ENCODE measurements at places on chromosomes 16 and 17. TPM values are rescaled to one million over a fixed set of nuclear protein-coding genes. Genes with fewer than 3 reads are reported as not detected.

Gene CCL4L2
- total RNA-seq = not detected

- no peak overlapping the region for H3K4me3 ChIP-seq
- peaks cover 15% of the 10 kb centered on the region for H3K4me1 ChIP-seq
Observed at GRCh38 chr17:77811521-77811920, 147.0 kb upstream of the TNRC6C start.

DNA sequence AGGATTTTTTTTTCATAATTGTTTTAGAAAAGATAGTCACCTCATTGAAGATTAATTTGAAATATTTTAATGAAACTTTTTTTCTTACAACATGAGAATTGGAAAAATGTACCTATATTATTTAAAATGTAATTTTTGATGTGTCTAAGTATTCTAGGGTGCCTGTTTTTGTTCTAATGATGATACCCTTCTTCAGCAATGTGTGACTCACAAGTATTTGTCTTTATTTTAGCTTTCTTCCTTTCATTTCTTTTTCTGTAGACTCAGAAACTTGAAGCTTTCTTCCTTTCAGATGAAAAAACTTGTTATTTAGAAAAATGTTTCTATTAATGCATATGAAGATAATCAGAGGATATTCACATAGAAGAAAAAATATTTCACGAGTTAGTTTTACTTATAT lies 231.8 kb downstream of the BCAS3 start:
- H3K27ac ChIP-seq = no peak overlapping the region
- H3K36me3 ChIP-seq = no peaks in the 10 kb centered on the region
- no peak overlapping the region for H3K4me3 ChIP-seq
- no peaks in the 10 kb centered on the region for H3K4me1 ChIP-seq
- H3K27me3 ChIP-seq = no peaks in the 10 kb centered on the region

DNA sequence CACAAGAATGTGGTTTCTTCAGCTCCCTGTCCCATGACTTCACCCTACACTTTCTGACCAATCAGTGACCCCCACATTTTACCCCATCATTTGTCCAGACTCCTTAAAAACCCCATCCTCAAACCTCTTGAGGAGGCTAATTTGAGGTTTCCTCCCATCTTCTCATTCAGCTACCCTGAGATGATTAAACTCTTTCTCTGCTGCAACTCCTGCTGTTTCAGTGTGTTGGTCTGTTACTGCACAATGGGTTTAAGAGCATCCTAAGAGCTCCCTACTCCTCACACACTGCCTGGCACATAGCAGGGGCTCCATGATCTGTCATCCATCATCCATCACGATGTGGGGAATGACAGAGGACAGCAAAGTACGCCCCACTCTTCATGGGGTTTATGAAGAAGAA lies 212.6 kb downstream of the SLC39A11 start:
- H3K4me1 ChIP-seq = peaks cover 4% of the 10 kb centered on the region
- H3K36me3 ChIP-seq = no peaks in the 10 kb centered on the region
- H3K27me3 ChIP-seq = no peaks in the 10 kb centered on the region
- no peak overlapping the region for H3K4me3 ChIP-seq
- DNase-seq = no peak
- no peak overlapping the region for H3K27ac ChIP-seq

- H3K27ac ChIP-seq = no peak overlapping the region
- DNase-seq = no peak
- no peaks in the 10 kb centered on the region for H3K36me3 ChIP-seq
- H3K4me1 ChIP-seq = no peaks in the 10 kb centered on the region
- H3K4me3 ChIP-seq = no peak overlapping the region
Observed at GRCh38 chr17:35984140-35984539, 2.4 kb downstream of the CCL14 start.

Gene TPSG1
- not detected for total RNA-seq

Gene C16orf54
- total RNA-seq = 0.40 TPM

Gene ARSG
- total RNA-seq = 10.8 TPM

DNA sequence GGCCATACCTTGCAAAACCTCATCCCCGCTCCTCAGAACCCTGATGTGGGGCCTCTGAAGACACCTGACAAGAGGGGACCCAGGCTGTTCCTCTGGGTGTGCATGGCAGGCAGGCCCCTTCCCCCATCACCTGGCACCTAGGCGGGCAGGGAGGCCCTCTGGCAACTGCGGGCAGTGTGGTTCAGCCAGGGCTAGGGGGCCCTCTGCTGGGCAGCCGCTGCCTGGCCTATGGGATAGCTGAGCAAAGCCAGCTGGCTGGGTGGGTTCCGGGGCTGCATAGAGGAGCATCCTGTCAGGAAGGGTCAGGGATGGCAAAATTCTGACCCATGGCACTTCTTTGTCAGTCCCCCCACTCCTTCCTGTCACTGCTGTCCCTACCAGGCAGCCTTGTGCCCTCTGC lies 228.7 kb upstream of the ASIC2 start:
- DNase-seq = no peak
- H3K27me3 ChIP-seq = no peaks in the 10 kb centered on the region
- no peak overlapping the region for H3K27ac ChIP-seq
- H3K36me3 ChIP-seq = no peaks in the 10 kb centered on the region
- H3K4me1 ChIP-seq = no peaks in the 10 kb centered on the region
- no peak overlapping the region for H3K4me3 ChIP-seq

Gene EVI2A
- total RNA-seq = 0.71 TPM

DNA sequence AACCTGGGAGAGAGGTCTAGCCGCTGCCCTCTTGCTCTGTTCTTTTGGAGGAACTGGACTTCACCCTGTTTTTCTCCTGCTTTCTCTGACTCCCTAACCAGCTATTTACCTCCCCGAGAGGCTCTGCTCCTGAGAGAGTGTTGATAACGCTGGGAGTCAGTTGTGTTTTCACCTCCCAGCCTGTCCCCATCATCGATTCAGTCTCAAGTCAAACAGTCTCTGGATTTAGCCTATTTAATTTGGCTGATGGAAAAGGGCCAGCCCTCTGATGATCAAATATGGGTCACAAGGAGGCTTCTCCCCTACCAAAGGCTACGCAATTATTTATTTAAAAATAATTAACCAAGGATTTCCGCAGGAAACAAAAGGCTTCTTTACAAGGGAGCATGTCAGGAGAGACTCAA lies 31.8 kb downstream of the HNF1B start:
- H3K27me3 ChIP-seq = no peaks in the 10 kb centered on the region
- H3K27ac ChIP-seq = no peak overlapping the region
- DNase-seq = no peak
- no peak overlapping the region for H3K4me3 ChIP-seq
- H3K36me3 ChIP-seq = no peaks in the 10 kb centered on the region

GRCh38 chr16:50838885-50839284 lies 97.0 kb downstream of the CYLD start:
- H3K27ac ChIP-seq = no peak overlapping the region
- H3K4me3 ChIP-seq = no peak overlapping the region
- DNase-seq = no peak

Gene DDX52
- total RNA-seq = 18.8 TPM

DNA sequence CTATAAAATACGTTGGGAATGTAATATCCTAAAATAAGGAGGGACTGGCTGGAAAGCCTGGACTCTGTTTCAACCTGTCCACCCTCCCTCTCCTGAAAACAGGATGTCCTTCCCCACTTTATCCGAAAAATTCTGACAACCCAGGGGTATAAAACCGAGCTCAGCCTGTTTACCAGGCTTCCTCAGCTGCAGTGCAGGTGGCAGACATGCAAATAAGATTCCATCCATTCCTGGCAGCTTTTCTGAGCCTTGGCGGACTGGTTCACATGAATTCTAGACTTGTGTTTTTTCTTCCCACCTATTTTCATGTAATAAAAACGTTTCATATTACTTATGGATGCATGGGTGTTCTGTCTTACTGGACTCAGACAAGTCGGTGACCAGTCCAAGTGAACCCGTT lies 479.3 kb downstream of the KCNJ18 start:
- H3K27ac ChIP-seq = no peak overlapping the region
- no peaks in the 10 kb centered on the region for H3K4me1 ChIP-seq
- H3K4me3 ChIP-seq = no peak overlapping the region
- no peaks in the 10 kb centered on the region for H3K36me3 ChIP-seq
- H3K27me3 ChIP-seq = no peaks in the 10 kb centered on the region
- no peak for DNase-seq

DNA sequence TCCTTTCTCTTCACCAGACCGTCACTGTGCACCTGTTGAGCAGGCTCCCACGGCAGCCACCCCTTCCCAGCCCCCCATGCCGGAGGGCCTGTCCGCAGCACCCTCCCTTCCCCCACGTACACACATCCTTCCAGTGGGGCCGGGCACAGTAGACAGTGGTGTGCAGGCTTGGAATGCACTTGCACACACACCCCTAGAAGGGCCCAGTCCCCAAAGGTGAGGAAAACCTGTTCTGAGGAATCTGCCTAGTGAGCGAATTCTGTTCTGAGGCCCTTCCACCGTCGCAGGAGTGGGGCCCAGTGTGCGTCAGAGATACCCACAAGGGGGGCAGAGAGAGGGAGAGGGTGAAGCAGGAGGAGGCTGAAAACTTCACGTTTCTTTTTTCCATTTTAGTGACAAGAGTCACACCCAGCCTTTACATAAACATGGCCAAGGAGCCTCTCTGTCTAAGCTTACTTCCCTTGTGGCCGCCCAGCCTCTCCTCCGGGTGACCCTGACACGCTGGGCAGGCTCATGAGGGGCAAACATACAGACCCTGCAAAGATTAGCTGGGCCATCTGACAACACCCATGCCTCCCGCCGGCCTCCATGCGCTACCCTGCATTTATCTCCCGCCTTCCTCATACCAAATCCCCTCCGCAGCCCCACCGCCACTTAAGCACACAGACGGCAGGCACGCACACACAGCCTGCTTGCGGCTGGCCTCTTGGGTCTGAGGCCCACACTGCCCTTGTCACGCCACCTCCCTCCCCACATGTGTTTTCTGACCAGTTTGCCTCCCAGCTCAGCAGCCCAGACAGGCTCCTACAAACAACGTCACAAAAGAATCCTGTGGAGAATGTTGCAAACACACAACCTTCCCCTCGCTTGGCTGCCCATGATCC lies 1.8 kb downstream of the ZBTB4 start:
- peak overlapping the region; percentile 100 for H3K27ac ChIP-seq
- peaks cover 66% of the 10 kb centered on the region for H3K4me1 ChIP-seq
- DNase-seq = peak; percentile 77
- no peak overlapping the region for H3K4me3 ChIP-seq
- no peaks in the 10 kb centered on the region for H3K36me3 ChIP-seq
- H3K27me3 ChIP-seq = no peaks in the 10 kb centered on the region

GRCh38 chr17:58487589-58488427 lies at the start of gene HSF5:
Gene HSF5, minus strand, starts transcription at chr17:58488408. Its CDS starts 134 bp downstream, at chr17:58488274.
- H3K4me3 ChIP-seq = no peak within 1 kb of the TSS
- peak; percentile 10 for DNase-seq
- H3K27ac ChIP-seq = no peak within 1 kb of the TSS
- H3K4me1 ChIP-seq = no peaks in the 10 kb centered on the region

Gene TACO1
- 15.4 TPM for total RNA-seq

DNA sequence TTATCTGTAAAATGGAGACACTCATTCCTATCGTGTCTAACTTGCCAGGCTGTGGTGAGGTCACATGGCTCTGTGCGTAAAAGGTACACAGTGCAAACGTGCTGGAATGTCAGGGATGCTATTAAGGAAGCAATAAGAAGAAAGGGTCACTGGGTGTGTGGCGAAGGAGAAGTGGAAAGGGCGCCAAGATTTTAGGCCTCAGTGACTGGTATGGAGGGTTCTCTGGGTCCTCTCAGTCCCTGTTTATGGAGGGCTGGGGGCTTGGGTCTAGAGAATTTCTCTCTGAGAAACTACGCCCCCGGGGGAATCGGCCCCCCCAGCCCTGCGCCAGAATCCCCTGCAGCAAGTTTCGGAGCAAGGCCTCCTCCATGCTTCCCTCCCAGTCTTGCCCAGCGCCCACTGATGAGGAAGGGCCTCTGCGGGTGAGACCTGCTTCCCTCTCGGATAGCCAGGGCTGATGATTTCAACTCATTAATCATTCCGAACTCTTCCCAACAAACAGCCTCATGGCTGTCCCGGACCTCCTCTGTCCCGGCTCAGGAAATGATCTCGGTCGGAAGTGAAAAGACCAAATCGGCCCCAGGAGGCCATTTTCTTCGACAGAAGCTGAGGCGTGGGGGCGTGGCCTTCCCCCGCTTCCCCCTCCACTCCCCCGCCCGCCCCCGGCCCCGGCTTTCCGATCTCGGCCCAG lies 1.2 kb upstream of the HEXIM1 start:
- DNase-seq = peak; percentile 33
- H3K36me3 ChIP-seq = no peaks in the 10 kb centered on the region
- peaks cover 41% of the 10 kb centered on the region for H3K4me1 ChIP-seq
- H3K27me3 ChIP-seq = no peaks in the 10 kb centered on the region

- peaks cover 14% of the 10 kb centered on the region for H3K4me1 ChIP-seq
- no peaks in the 10 kb centered on the region for H3K27me3 ChIP-seq
- no peak overlapping the region for H3K4me3 ChIP-seq
- H3K27ac ChIP-seq = no peak overlapping the region
- no peaks in the 10 kb centered on the region for H3K36me3 ChIP-seq
Observed at GRCh38 chr16:22030087-22030812, 22.3 kb downstream of the MOSMO start.

Gene TBC1D3K
- not detected for total RNA-seq

Gene SLX1B
- 33.2 TPM for total RNA-seq

Gene CCL17
- total RNA-seq = not detected

Gene RNF157
- total RNA-seq = 3.9 TPM

GRCh38 chr17:38565853-38566665 lies 39.7 kb downstream of the SRCIN1 start:
- no peak for DNase-seq
- H3K4me3 ChIP-seq = no peak overlapping the region
- no peaks in the 10 kb centered on the region for H3K36me3 ChIP-seq
- no peak overlapping the region for H3K27ac ChIP-seq

GRCh38 chr16:87675111-87675719 lies 72.9 kb downstream of the JPH3 start:
- H3K36me3 ChIP-seq = no peaks in the 10 kb centered on the region
- H3K4me1 ChIP-seq = no peaks in the 10 kb centered on the region
- H3K27me3 ChIP-seq = no peaks in the 10 kb centered on the region
- H3K4me3 ChIP-seq = no peak overlapping the region

Gene SLC13A2
- total RNA-seq = not detected

Gene PLD6
- 1.7 TPM for total RNA-seq

DNA sequence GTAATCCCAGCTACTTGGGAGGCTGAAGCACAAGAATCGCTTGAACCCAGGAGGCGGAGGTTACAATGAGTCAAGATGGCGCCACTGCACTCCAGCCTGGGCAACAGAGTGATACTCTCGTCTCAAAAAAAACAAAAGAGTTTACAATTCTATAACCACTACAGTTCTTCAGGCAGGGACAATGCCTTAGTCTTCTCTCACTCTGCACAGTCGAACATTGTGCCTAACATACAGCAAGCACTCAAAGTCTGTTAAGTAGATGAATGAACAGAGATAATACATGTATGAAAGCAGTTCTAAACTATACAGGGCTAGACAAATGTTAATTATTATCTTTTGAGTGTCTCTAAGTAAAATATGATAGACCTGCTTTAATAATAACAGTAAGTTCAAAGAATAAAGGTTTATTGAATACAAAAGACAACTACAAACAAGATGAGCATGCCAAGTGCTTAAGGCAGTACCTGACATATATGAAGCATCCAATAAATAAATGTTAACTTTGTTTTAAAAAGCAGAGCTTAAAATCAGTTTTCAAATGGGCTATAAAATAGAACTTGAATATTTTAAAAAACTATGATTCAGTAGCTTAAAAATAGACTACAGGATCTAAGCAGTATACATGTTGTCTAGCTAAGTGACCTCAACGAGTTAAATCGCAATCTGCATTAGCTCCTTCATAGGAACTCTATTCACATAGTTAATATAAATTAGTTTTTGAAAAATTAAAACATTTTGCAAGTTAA lies 19.3 kb downstream of the INTS2 start:
- no peaks in the 10 kb centered on the region for H3K27me3 ChIP-seq
- H3K27ac ChIP-seq = no peak overlapping the region
- peaks cover 25% of the 10 kb centered on the region for H3K36me3 ChIP-seq
- DNase-seq = no peak
- H3K4me1 ChIP-seq = no peaks in the 10 kb centered on the region
- H3K4me3 ChIP-seq = no peak overlapping the region

Measured in thyroid gland (tissue), 4 donors.